ENCODE measurements at places on chromosomes 6 and 20.

GRCh38 chr20:18705910-18706309, 107.7 kb upstream of the SCP2D1 start:
- no peak for DNase-seq

- no peak for DNase-seq
Measured at GRCh38 chr6:135060076-135060475, 5.5 kb upstream of the HBS1L start.

DNA sequence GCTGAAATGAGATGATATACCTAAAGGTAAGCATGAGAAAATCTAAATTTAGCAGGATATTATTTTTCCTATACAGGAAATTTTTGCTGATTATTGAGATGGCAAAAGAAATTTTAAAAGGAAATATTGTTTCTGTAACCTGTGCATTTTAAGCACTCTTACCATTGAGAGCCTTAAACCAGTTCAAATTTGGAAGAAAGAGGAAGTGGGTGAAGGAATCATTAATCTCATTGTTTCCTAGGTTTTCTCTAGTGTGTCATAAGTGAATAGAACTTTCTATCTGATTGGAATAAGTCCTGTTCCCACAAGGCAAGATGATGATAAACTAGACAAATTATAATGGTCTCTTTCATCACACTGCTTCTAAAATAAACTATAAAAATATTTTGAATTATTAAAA, 22.4 kb upstream of the FKBP1C start:
- DNase-seq, result no peak

GRCh38 chr20:35238170-35238569, 11.7 kb downstream of the MMP24 start:
- no peak for DNase-seq

GRCh38 chr6:155333414-155333813, 19.1 kb upstream of the TFB1M start:
- DNase-seq, result no peak

DNA sequence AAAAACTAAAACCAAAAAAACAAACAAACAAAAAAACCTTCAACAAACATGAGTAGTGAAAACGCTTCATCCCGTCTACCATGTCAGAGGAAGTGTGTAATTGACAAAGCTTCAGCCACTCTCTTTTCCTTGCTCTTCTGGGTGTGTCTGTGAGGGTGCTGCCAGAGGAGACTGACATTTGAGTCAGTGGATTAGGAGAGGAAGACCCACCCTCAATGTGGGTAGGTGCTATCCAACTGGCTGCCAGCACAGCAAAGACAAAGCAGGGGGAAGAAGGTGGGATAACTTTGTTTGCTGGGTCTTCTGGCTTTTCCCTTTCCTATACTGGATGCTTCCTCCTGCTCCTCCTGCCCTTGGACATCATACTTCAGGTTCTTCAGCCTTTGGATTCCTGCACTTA, 145.6 kb downstream of the TASP1 start:
- no peak for DNase-seq

DNA sequence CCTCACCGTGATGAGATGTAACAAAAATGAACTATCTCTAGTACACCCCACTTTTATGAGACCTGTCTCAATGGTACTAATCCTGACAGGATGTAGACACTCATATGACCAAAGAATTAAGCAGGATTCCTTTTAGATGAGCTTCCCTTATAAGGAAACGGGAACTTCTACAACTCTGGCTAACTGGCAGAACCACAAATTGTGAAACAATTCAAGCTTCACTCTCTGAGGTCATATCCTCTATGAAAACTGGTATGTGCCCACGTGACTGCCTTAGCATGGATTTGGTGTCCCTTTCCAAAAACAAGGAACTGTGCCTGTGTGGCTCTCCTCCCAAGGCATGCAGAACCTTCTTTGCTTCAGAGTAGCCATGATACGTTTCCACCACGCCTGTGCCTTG, 14.1 kb upstream of the CPNE5 start:
- no peak for DNase-seq

- peak; percentile 57 for DNase-seq
Measured at GRCh38 chr20:24755411-24755922, 193.6 kb upstream of the CST7 start.

GRCh38 chr20:62740286-62741141, 31.9 kb downstream of the NTSR1 start:
- no peak for DNase-seq

DNA sequence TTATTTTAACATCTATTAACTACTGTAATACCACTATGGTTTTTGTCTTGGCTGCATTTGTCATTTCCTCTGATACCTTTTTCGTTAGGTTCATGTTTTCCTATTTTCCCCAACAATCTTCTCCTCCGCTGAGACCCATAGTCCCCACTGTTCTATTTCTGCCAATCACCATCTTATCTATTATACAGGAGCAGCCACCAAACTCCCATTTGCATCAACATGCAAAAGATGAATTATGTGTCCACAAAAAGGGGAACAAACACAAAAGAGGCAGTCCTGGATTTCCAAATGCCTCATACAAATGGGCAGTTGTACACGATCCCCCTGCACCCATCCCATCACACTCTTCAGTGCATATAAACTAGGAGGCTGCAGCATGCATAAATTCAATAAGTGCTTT, 121.7 kb upstream of the MYLIP start:
- no peak for DNase-seq

GRCh38 chr6:147578159-147578558, 69.7 kb downstream of the SAMD5 start:
- DNase-seq, result no peak

GRCh38 chr6:43310624-43311023, 2.0 kb upstream of the CRIP3 start:
- DNase-seq, result no peak

DNA sequence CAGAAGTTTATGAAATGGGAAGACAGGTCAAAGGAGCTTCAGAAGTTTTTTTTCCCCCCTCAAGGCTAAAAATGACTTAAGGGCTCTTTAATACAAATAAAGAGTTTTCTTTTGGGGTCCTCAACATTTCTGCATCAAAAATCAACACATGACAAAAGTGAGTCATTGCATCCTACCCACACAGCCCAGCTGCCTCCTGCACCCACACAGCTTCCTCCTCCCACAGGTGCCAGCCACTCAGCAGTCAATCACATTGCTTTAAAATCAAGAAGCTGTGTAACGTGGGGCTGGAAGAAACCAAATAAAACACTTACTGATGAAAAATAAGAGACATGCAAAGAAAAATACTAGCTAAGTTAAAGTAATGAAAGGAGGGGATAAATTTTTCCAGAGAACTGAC, 68.5 kb downstream of the MAP3K5 start:
- DNase-seq, result no peak

All from HuH-7.5 (cell line).